Fibroblast of pulmonary artery (primary cell): ENCODE measurements at places on chromosomes 12 and 14.

GRCh38 chr12:459430-460258 is at the start of gene B4GALNT3:
B4GALNT3 (plus strand) TSS chr12:459939; CDS start chr12:460377, 438 bp downstream.
- DNase-seq, result peak; percentile 17

DNA sequence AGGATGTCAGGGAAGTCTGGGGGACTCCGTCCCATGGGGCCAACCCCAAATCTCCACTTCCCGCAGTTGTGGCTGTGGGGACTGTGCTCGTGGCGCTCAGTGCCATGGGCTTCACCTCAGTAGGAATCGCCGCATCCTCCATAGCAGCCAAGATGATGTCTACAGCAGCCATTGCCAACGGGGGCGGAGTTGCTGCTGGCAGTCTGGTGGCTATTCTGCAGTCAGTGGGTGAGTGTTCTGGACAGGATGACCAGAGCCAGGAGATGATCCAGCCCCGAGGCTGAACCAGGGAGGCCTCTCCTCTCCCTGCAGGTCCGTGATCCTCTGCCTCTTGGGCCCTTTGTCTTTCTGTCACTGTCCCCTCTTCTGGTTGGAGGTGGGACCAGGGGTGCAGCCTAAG is 8.8 kb upstream of the IFI27 start:
- no peak for DNase-seq

DNA sequence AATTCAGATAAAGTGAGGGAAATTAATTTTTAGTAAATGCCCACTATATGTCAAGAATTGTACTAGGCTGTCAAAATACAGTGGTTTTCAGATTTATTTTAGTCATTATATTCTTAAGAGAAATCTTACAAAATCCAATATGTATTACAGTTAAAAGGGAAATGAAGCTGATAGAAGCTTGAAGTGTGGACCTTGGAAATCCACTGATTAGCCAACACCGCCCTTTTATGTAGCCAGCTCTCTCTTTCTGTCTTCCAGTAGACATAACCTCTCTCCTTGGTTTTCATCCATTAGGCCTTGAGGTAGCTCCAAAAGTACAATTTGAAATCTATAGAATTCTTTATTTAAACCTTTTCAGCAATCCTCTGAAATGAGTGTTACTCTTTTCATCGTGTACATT is 63.2 kb downstream of the USP15 start:
- DNase-seq, result no peak

DNA sequence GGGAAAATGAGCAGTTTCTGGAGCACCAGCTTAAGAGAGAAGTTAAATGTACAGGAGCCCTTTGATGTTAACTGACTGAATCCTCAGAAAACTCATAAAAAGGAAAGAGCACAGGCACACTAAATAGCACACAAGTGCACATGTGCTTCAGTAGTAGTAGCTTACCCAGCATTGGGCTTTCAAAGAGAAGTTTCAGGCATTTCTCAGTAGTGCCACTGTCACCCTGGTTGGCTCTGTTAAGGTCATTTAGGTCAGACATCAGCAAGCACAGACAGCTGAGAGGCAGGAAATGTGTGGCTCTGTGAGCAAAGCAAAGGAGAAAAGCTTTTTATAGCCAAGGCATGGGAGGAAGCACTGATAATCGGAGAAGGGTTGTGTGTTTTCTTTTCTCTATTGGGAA is 96.3 kb upstream of the HIF1A start:
- peak; percentile 40 for DNase-seq

- DNase-seq, result peak; percentile 13
Measured at GRCh38 chr14:65074449-65075150, 27.7 kb downstream of the MAX start.

DNA sequence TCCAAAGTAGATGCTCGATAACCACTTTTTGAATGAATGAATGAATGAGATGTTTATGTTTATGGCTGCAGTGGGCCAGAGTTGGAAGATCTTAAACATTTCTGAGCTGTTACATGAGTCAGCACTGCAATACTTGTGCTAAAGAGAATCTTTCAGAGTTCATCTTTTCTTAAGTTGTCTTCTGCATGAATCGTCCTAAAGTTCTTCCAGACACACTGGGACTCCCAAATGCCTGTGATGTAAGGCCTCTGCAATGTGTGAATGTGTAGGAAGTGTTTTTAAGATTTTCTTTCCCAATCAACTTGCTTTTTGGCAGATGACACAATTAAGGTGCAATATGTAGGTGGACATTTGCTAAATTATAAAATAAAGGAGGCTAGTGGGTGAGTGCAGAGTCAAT is 50.3 kb upstream of the TRIM9 start:
- DNase-seq, result no peak

- peak; percentile 57 for DNase-seq
Measured at GRCh38 chr14:33762161-33762851, 188.6 kb downstream of the EGLN3 start.

DNA sequence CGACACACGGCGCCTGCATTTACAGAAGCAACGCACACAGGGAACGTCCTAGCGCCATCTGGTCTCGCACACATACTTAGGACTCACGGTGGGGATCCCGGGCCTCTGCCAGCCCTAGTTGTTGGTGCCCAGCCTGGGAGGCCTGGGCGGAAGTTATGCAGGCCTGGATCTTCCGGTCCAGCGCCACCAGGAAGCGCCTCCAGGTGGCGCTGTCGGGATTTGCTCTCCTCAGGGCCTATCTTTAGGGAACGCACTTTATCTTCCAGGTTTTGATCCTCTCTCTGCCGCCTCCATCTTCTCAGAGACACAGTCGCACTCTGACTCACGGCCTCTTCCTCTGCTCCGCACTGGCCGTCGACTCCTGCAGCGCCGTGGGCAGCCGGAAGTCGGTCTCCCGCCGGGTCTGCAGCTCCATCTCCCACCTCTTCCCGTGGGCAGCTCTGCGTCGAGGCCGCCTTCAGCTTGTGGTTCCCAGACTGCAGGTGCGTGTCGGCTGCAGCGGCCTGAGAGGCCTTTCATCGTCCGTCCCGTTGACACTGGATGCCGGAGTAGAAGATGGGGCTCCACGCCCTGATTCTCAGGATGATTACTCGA is 760.4 kb downstream of the TMEM121 start:
- DNase-seq, result no peak

- no peak for DNase-seq
Measured at GRCh38 chr14:104349950-104350349, 211.6 kb downstream of the KIF26A start.

DNA sequence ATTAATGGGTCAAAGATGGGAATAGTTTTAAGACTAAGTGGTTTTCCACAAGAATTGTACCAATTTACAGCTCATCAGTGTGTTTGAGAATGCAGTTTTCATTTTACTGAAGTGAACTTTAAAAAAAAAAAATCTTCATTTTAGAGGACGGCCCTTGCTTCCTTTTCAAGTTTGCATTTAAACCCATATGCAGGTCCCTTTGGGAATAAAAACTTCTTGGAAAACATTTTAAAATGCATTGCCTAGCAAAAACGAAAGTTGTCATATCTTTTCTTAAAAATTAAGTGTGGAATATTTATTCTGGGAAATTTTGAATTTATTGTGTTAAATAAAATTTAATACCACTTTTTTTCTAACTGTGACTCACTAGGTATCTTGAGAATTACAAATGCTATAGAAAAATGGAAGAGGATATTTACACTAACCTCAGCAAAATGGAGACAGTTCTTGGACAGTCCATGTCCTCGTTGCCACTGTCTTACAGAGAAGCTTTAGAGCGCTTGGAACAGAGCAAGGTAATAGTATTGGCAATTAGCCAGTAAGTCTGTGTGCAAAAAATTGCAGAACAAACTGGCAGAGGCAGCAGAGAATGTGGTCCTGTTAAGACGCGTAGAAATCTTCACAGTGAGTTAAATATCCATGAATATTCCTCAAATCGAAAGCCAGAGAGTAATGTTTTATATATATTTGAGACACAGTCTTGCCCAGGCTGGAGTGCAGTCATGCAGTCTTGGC is 209.7 kb downstream of the SYNE2 start:
- no peak for DNase-seq

GRCh38 chr12:4736091-4736490 is 15.9 kb downstream of the GALNT8 start:
- no peak for DNase-seq

DNA sequence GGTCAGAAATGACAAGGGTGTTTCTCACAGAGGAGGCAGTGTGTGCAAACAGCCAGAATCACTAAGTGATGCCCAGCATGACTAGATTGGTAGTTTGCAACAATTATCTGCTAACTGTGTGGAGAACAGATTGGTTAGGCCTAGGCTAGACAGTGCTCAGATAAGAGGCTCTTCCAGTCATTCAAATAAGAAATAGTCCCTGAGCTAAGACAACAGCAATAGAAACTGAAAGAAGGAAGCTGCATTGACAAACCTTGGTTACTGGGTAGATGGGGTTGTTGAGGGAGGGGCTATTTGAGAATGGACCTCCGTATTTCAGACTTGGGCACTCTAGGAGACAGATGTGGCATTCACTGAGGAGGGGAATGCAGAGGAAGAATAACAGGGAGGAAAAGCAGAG is 255.0 kb upstream of the NPAS3 start:
- DNase-seq, result no peak

- no peak for DNase-seq
Measured at GRCh38 chr14:90866833-90867232, 50.6 kb upstream of the TTC7B start.

DNA sequence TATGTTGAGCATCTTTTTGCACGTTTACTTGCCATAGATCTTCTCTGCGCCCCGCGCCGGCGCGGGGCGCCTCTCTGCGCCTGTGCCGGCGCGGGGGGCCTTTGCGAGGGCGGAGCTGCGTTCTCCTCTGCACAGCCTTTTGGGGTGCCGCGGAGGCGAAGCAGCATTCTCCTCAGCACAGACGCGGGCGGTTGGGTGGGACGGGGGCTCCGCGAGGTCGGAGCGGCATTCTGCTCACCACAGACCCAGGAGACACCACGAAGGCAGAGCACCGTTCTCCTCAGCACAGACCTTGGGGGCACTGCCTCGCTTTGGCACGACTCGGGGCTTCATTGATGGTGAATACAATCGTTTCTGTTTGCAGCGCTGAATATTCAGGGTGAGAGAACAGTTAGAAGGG is 28.5 kb upstream of the ANHX start:
- no peak for DNase-seq

GRCh38 chr12:89879766-89880165 is 171.1 kb upstream of the ATP2B1 start:
- DNase-seq, result no peak

GRCh38 chr14:92659765-92660561 is 88.5 kb downstream of the LGMN start:
- peak; percentile 88 for DNase-seq

DNA sequence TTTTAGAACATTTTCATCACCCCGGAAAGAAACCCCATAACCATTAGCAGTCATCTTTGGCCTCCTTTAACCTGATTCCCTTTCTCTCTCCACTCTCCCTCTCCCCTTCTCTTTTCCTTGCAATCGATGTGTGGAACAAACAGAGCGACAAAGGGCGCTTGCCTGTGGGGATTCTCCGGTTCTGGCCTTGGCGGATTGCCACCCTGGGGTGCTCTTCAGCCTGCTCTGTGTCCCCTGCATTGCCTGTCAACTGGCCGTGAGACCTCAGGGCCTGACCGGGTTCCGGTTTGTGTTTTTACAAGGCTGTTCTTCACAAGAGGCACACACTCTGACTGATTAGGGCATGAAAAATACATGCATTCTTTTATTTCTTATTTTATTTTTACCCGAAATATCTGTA is 27.8 kb downstream of the LRTM2 start:
- DNase-seq, result no peak

GRCh38 chr12:26384536-26384935 is 189.2 kb downstream of the SSPN start:
- no peak for DNase-seq

- no peak for DNase-seq
Measured at GRCh38 chr14:102821252-102821651, 44.0 kb downstream of the TRAF3 start.

GRCh38 chr14:68341411-68342212 is 451.3 kb downstream of the ZFP36L1 start:
- DNase-seq, result no peak

- DNase-seq, result no peak
Measured at GRCh38 chr12:125172231-125172850, 107.1 kb downstream of the AACS start.

DNA sequence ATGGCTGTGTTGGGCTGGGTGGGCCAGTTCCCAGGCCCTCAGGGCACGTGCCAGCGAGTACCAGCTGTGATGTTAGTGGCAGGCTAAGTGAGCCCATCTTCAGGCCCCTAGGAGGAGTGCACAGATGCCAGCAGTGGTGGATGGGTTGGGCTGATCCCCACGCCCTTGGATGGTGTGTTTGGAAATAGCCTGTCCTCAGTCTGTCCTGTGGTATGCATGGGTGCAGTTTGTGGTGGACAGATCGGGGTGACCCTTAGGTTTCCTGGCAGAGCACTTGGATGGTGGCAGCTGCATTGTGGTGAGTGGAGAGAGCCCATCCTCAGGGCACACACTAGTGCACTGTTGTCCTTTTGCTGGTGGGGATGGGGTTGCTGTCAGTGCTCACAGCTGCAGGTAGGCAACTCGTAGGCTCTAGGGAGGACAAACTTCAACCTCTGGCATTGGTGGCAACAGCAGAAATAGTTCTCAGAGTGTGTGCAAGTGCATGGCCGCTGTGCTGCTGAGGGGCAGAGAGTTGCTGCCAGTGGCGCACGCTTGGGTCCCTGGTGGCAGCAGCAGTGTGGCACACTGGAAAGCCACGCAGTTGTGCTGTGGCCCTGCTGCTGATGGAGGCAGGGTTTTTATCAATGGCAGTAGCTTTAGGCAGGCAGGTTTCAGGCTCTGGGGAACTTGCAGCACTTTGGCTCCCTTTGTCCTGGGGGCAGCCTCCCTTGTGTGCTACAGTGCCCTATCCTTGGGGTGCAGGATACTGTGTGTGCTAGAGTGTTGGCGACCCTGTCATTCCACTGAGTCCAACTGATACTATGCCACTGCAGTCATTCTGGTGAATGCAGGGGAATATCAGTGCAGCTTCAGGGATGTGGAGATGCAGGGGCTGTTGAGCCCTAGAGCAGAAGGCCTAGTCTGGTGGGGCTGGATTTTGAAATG is 65.5 kb downstream of the FBXO33 start:
- no peak for DNase-seq

- peak; percentile 61 for DNase-seq
Measured at GRCh38 chr14:21525962-21526671, at the start of gene SALL2. SALL2 (minus strand) TSS chr14:21526346; CDS start chr14:21526127, 219 bp downstream.

- peak; percentile 79 for DNase-seq
Measured at GRCh38 chr12:79547735-79548609, 142.8 kb downstream of the PAWR start.

- DNase-seq, result peak; percentile 18
Measured at GRCh38 chr14:65791191-65791981, 378.9 kb downstream of the FUT8 start.

GRCh38 chr12:1859643-1860042 is 39.3 kb downstream of the LRTM2 start:
- no peak for DNase-seq

DNA sequence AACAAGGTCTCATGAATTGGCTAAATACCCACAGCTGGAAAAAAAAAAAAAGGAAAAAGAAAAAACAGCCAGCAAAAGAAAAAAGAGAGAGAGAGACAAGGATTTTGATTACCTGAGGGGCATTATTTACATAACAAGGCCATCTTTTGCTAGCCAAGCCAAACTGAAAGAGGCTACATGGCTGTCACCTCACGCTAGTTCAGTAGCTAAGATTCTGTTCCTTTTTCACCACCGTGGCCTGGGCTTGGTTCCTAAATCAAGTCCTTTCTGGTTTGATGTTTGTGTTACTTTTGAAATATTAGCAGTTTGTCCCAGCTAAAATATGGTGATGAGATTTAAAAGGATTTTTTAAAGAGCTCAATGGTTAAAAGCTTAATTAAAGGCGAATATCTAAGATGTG is 2.0 kb upstream of the SDS start:
- DNase-seq, result no peak
